ENCODE measurements at places on chromosomes 6 and 20. TPM values are rescaled to one million over a fixed set of nuclear protein-coding genes. Genes with fewer than 3 reads are reported as not detected.

CTAGE9 gene
- not detected for total RNA-seq

CDH26 gene
- total RNA-seq = 4.1 TPM

COX4I2 gene
- total RNA-seq = 4.8 TPM

SLC39A7 gene
- total RNA-seq = 60.0 TPM

NKX2-4 gene
- total RNA-seq = not detected

CASS4 gene
- 1.9 TPM for total RNA-seq

ZBTB12 gene
- 4.8 TPM for total RNA-seq

GRCh38 chr6:37141281-37142049 lies 28.5 kb upstream of the PIM1 start:
- DNase-seq = no peak

- no peak for DNase-seq
Measured at GRCh38 chr20:13243826-13244376, 22.8 kb downstream of the ISM1 start.

- no peak for DNase-seq
Measured at GRCh38 chr20:22583773-22584521, 425 bp downstream of the FOXA2 start.

- peak; percentile 2 for DNase-seq
Measured at GRCh38 chr6:123393331-123393730, 243.4 kb downstream of the TRDN start.

- DNase-seq = no peak
Measured at GRCh38 chr20:15446373-15446772, 1109.0 kb upstream of the FLRT3 start.

- no peak for DNase-seq
Measured at GRCh38 chr6:13398421-13398994, 70.2 kb upstream of the TBC1D7 start.

GRCh38 chr6:104325341-104326172 lies 534.2 kb downstream of the HACE1 start:
- no peak for DNase-seq

DNA sequence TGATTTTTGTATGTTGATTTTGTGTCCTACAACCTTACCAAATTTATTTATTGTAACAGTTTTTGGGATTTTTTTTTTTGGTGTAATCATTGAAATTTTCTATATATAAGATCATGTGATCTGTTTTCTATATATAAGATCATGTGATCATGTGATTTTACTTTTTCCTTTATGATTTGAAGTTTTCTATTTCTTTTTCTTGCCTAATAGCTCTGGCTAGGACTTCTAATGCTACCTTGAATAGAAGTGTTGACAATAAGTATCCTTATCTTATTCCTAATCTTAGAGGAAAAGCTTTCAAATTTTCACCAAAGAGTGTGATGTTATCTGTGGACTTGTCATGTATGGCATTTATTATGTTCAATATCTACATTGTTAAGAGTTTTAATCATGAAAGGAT lies 69.7 kb downstream of the TNFAIP3 start:
- no peak for DNase-seq

GRCh38 chr20:36830791-36831691 lies 44.9 kb upstream of the TLDC2 start:
- no peak for DNase-seq

- no peak for DNase-seq
Measured at GRCh38 chr20:9994676-9995075, 40.1 kb upstream of the ANKEF1 start.

DNA sequence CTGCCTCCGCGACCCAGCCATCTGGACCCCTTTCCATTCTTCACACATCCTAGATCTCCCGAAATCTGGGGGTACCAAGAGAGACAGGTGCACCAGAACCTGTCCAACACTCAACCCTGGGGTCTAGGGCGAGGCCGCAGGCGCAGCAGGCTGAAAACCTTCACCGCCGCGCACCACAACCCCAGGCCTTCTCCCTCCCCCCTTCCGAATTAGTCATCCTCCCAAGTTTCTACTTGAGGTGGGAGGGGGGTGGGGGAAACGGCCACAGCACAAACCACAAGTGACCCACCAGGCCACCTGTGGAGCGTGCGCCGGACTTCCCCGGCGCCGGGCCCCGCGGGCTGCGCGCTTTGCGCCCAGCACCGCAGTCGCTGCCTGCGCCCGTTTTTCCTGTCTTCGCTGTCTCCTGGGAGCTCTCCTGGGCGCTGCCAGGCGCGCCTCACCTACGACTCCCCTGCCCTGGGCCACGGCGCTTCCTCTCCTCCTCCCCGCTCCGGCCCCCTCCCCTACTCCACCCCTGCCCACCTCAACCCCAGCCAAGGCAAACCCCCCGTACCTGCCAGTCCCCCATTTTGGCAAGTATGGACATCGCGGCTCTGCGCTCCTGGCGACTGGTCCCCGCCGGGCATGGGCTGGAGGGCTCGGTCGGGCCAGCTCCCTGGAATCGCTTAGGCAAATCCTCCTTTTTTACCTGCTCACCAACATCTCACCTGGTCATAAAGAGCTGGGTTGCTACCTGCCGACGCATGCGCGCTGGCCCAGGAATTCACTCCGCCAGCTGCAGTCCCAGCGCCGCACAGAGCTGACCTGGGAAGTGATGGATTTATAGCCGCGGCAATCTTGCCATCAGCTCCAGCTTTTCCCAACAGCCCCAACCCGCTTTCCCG lies 4.2 kb upstream of the TFAP2A start:
- DNase-seq = no peak

DNA sequence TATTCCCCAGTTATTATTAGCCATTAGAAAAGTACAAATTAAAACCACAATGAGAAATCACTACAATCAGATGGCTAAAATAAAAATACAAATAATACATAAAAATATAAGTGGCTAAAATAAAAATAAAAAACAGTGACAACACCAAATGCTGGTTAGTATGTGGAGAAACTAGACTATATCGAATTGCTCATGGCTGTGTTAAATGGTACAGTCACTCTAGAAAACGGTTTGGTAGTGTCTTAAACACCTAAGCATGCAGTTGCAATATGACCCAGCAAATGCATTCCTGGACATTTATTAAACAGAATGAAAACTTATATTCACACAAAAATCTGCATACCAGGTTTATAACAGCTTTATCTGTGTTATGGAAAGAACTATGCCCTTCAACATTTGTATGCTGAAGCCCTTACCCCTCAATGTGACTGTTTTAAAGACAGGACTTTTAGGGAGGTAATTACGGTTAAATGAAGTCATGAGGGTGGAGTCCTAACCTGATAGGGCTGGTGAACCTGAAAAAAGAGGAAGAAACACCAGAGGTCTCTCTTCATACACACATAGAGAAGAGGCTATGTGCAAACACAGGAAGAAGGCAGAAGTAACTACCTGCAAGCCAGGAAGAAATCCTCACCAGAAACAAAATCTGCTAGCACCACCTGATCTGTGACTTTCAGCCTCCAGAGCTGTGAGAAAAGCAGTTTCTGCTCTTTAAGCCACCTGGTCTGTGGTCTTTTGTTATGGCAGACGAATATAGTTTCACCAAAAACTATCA lies 84.9 kb downstream of the ASCC3 start:
- DNase-seq = no peak

DNA sequence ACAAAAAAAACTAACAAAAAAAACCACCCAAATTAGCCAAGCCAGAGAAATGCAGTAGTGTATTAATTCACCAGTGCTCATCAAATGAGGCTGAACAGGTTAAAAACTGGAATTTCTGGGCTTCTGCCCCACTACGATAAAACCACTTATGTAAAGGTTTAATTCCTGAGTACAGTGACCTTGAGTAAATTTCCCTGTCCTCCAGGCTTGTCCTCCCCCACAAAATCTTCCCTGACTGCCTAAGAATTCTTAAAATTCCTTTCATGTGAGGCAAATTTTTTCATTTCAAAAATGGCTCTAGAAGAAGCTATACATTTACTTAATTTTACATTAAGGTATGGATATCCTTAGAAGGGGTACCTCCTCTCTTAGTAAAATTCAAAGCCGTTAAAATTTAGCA lies 80.1 kb upstream of the ID4 start:
- no peak for DNase-seq

Data from urinary bladder (tissue), 4 donors.